NCI-H1436 (cell line): ENCODE measurements at places on chromosomes 1 and 21.
A peak's percentile ranks its signal among the peaks of the same experiment; 100 is the strongest.

DNA sequence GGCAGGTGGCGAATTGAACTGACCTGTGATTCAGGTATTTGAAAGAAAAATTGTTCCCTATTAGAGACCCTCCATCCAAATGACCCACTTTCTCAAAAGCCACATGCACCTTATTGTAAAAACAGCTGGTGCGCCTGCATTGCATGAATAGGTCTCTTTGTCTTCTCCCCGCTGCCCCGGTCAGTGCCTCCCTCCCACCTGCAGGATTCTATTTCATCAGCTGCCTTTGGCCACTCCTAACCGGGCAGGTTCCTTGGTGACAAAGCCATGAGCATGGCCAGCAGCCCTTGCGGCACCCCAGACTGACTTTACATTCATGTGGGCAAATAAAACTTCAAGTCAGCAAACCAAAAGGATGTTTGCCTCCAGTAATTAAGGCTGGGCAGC lies 6.4 kb downstream of the TMPRSS3 start:
- no peak for DNase-seq

GRCh38 chr21:40731206-40731605 lies 115.8 kb downstream of the DSCAM start:
- DNase-seq: no peak

DNA sequence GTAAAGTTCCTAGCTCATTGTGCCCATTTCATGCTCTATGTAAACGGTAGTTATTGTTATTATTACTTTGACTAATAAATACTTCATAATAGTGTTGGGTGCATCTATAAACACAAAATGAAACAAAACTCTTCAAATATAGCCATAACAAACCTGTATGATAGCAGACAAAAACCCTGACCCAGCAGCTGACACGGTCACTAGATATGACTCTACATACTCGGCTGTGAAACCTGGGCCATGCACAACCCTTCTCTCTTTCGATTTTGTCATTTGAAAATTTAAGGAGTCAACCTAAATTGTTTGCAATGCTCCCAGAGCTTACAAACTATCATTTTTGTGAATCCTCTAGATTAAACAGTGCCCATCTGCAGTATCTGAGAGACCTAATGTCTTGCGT lies 8.0 kb upstream of the RGS13 start:
- no peak for DNase-seq

DNA sequence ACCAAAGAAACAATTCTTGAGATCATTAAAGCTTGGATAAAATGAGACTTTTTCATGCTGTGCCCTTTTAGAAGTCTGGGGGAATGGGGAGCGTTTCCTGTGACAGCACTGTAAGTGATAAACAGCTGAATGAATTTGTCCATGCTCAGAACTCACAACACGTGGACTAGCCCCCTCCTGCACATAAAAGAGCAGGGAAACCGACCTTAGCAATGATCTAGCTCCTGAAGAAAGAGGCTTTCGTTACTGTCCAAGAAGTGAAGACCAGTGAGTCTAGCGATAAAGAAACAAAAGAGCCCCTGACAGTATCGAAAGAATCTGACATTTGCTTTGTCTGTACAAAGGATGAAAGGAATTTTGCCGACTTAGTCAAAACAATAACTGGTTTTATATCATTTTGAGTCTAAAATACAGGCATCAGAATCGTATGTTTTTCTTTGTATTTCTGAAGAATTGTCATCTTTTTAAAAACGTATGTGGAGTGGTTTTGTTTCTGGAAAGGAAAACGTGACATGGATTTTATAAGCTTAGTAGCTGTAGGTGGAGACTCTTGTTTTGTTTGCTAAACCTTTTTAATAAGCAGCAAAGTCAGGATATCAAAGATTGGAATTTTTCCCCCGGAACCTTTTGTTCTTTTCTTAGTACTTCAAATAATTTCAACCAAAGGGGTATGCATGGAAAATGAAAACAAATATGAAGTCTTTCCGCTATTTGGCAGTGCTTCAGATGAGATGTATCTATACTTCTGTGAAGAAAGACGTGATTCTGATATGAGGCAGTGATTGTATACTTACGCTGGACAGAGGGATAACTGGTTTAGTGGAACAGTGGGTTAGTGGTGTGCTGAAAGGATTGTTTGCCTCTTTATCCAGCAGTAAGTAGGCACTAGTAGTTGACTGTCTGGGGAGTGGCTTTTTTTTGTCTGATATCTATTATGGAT lies 61.0 kb downstream of the MAST2 start:
- DNase-seq: no peak

DNA sequence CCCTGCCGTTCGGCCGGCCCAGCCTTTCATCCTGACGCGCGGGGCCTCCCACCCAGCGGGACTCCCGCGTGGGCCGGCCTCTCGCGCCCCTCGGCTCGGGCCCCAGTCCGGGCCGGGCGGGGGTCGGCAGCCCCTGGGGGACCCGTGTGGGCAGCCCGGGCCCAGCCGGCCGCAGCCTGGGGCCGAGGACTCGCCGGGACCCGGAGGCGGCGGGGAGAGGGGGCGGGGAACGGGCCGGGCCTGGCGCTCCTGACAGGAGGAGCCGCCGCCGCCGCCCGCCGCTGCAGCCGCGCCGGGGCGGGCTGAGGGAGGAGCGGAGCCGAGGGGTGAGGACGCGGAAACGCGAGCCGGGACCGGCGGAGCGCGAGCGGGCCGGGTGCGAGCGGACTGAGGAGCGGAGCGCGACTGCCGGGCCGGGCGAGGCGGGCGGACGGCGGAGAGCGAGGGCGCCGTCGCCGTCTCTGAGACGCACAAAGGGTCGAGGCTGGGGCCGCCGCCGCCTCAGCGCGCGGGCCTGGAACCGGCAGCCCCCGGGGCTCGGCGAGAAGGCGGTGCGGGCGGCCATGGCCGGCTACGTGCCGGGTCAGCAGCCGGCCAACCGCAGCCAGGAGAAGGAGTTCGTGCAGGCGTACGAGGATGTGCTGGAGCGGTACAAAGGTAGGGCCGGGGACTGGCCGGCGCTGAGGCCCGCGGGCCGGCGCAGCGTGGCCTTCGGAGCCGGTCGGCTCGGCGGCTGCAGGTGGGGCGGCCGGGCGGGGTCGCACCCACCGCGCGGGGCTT lies 79.1 kb downstream of the NDUFS5 start:
- no peak for DNase-seq

- DNase-seq: no peak
Observed at GRCh38 chr1:55768327-55768952, 553.3 kb upstream of the USP24 start.

DNA sequence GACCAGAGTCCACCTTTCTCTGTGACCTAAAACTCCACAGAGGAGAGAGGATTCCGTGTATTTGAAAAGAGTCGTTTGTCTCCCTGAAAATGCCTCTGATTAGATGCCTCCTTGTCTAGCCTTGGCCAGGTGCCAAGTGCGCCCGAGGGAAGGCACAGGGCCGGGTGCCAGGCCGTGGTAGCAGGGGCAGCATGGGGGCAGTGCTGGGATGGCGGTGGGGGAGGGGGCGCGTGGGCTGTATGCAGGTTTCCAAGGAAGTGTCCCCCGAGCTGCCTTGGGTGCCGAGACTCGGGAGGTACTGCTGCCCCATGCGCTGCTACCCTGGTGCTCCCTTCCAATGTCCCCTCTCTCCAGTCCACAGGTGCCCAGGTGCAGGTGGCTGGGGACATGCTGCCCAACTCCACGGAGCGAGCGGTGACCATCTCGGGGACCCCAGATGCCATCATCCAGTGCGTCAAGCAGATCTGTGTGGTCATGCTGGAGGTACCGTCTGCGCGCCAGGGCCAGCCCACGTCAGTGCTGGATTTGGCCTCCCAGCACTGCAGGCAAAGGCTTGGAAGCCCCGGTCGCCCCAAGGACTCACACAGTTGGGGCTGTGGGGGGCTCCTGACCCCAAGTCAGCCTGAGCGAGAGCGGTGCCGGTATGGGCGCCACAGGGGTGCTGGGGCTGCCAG lies 70.9 kb upstream of the COL6A1 start:
- DNase-seq: peak; percentile 16

- no peak for DNase-seq
Observed at GRCh38 chr1:61442544-61442943, 282.4 kb downstream of the TM2D1 start.

- no peak for DNase-seq
Observed at GRCh38 chr1:50264590-50264989, 155.9 kb downstream of the ELAVL4 start.

GRCh38 chr1:8053878-8054567 lies 27.9 kb upstream of the ERRFI1 start:
- no peak for DNase-seq

DNA sequence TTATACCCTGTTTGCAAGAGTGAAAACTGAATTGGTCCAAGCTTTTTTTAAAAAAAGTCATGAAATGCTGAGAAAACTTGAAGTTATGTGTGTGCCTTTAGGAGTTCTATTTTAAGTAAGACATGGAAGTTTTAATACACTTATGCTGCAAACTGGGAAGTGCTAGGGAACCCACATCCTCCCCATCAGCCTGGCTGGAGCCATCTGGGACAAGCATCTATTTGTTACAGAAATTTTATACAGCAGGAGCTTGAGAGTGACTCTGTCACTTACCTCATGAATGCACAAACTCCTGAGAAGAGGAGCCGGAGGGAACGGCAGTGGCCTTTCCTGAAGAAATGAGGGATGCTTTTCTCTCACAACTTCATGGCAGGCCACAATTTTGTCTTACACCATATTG lies 78.2 kb upstream of the SLC44A3 start:
- no peak for DNase-seq

GRCh38 chr1:167221738-167222610 lies 1.3 kb downstream of the POU2F1 start:
- DNase-seq: peak; percentile 45

- DNase-seq: peak; percentile 51
Observed at GRCh38 chr1:203428981-203429599, 46.5 kb upstream of the PRELP start.

- DNase-seq: no peak
Observed at GRCh38 chr1:28779751-28780408, 32.1 kb upstream of the OPRD1 start.

GRCh38 chr1:19128968-19129514 lies 81.0 kb downstream of the UBR4 start:
- DNase-seq: no peak

DNA sequence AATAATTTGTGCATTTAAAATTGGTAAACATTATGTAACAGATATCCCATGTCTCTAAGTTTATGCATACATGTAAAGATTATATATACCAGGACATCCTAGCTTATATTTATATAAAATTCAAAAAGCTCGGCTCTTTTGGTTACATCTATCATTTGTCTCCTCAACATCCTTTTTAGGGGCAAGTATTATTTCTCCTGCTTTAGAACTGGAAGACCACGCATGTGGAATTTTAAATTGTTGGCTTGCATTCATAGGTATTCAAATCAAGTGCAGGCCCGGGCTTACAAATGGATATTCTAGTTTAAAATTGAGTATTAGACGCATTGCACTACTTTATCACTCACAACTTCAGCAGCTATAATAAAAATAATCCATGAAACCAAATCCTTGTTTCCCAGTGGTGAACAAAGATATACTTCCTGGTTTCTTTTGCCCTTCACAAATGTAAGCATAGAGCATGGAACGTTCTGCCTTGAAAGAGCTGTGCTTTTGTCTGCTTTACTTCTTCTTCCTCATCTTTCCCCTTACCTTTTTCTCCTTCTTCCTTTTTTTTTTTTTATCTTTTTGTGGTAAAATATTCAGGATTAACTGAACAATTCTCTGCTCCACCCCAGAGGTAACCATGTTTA lies 57.1 kb downstream of the DDAH1 start:
- DNase-seq: no peak

- DNase-seq: no peak
Observed at GRCh38 chr1:116496380-116496779, 74.4 kb downstream of the CD58 start.
